ENCODE measurements at places on chromosomes 1 and 21. TPM values are rescaled to one million over a fixed set of nuclear protein-coding genes. Genes with fewer than 3 reads are reported as not detected.

- no peak for DNase-seq
Observed at GRCh38 chr1:185393815-185394214, 76.8 kb upstream of the IVNS1ABP start.

- DNase-seq: no peak
Observed at GRCh38 chr1:74480068-74480467, 32.3 kb downstream of the LRRC53 start.

DNA sequence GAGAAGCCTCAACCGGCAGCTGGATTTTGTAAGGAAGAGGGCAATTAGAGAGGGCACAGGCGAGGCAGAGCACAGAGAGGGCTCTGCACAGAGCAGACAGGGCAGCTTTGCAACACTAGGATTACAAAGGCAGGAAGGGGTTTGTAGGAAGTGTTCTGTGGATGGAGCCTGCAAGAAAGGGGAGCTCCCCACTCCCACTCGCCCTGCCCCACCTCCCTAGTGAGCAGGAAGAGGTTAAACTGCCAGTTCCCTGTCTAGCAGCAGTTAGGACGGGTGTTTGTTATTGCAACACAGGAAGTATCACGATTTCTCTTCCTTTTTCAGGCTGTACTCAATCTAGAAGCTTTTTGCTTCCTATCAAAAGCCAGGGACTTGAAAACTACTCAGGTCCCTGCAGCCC lies 63.3 kb upstream of the LRRC8D start:
- DNase-seq: peak; percentile 88

GRCh38 chr1:3030663-3031381 lies 9.6 kb downstream of the ACTRT2 start:
- DNase-seq: no peak

GRCh38 chr1:206631085-206631509 lies 4.2 kb upstream of the DYRK3 start:
- peak; percentile 93 for DNase-seq

GRCh38 chr1:54502342-54502741 lies 45.7 kb upstream of the ACOT11 start:
- no peak for DNase-seq

- DNase-seq: peak; percentile 62
Observed at GRCh38 chr1:99598738-99599411, 47.0 kb upstream of the PALMD start.

- no peak for DNase-seq
Observed at GRCh38 chr21:42490720-42491119, 5.3 kb downstream of the RSPH1 start.

- no peak for DNase-seq
Observed at GRCh38 chr1:30446508-30446907, 276.9 kb downstream of the MATN1 start.

- no peak for DNase-seq
Observed at GRCh38 chr1:171460018-171460620, 25.2 kb upstream of the PRRC2C start.

- peak; percentile 46 for DNase-seq
Observed at GRCh38 chr1:39063775-39064174, 37.6 kb downstream of the NDUFS5 start.

GRCh38 chr1:59194621-59195020 lies 102.3 kb upstream of the FGGY start:
- no peak for DNase-seq

DNA sequence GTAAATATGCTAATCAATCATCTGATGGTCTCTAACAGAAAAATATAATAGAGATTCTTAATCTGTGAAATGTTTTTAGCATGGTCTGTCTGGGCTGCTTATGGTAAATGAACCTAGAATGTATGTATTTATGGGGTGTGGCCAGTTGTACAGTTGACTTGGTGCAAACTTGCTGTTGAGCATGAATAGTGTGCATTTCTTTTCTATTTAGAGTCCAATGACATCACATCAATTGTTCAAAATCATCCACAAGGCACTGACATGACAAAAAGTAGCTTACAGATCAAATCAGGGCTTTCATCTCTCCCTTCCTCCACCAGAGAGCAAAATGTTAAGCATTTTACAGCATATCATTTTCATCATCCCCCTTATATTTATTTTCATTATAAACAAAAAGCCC lies 1010.3 kb downstream of the KCNT2 start:
- no peak for DNase-seq

DNA sequence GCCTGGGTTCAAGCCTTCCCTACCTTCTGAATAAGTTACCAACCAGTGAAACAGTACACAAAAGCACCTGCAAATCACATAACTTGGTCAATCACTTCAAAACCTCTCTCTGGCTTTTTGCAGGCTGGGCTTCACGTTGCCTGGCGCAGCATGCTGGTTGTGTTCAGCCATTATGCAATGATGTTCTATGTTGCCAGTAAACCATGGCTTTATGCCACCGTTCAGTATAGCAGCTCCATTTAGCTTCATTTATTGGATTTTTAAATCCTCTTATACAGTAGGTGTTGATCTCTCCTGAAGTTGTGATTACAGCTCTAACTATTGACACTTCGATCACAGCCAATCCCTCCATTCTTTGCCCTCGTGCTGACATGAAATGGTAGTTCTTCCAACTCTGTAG lies 233.6 kb upstream of the PTBP2 start:
- no peak for DNase-seq

GRCh38 chr21:33554982-33555344 lies 12.1 kb downstream of the SON start:
- no peak for DNase-seq

DNA sequence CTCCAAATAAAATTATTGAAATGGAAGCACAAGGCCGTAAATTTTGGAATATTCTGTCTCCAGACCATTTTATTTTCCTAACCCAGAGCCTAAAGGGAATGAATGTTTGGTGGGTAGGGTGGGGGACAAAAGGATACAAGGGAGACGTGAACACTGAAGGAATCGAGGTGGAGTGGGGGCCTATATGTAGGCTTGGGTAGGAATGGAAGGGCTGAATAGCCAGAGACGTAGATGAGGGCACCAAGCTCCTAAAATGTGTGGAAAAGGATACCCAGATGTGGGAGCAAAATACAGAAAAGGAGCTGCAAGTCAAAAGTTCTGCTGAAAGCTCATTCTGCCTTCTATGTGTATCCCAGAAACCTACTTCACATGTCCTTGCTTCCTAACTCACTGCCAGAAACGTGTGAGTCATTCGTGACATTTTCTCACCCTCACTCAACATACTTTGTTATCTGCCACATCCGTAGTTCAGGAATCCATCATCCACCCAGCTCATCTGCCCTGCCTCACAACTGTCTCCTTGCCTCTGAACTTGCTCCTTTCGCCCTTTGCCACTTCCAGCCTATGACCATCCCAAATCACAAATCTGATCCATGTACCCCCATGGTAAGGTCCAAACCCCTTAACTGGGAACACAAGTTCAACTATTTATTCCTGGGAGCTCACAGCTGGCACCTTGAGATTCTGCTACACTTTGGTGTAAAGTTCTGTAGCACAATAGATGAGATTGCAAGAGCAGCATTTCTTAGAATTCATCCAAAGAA lies 84.1 kb upstream of the PRDX6 start:
- peak; percentile 32 for DNase-seq

GRCh38 chr1:203990118-203990517 lies 82.8 kb upstream of the SOX13 start:
- DNase-seq: no peak

- peak; percentile 82 for DNase-seq
Observed at GRCh38 chr21:35051287-35051818, 2.3 kb upstream of the RUNX1 start.

- DNase-seq: no peak
Observed at GRCh38 chr1:51653127-51653526, 36.2 kb downstream of the OSBPL9 start.

DNA sequence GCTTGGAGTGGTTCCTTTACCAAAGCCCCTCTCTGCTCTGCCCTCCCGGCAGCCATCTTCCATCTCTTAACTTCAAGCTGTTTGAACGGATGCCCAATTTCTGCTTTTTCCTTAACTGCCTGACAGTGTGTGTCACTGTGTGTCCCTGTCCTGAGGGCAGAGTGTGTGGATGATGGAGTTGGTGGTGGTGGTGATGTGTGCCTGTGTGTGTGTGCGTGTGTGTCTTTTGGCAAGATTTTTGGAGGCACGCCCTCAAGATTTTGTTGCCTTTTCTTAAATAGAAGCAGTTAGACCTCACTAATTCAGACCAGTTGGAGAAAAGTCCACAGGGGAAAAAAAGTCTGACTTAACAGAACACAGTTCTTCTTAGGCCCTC lies 30.3 kb downstream of the SERTAD4 start:
- no peak for DNase-seq

- no peak for DNase-seq
Observed at GRCh38 chr1:113872219-113872935, 865 bp upstream of the PTPN22 start.

- DNase-seq: no peak
Observed at GRCh38 chr1:205124726-205125125, 2.9 kb upstream of the RBBP5 start.

- no peak for DNase-seq
Observed at GRCh38 chr1:151860504-151861187, 7.1 kb upstream of the THEM5 start.

DNA sequence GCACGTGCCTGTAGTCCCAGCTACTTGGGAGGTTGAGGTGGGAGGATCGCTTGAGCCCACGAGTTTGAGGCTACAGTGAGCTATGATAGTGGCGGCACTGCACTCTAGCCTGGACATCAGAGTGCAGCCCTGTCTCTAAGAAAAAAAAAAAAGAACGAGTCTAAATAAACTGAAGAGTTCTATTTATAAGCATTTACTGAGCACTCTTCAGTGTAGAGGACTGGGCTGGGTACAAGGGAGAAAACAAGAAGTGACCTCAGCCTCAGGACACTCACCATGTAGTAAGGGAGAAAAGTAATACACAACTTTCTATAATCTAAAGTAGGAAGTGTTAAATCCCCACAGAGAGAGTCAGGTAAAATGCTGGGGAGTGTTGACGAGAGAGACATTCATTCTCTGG lies 35.0 kb downstream of the NAV1 start:
- DNase-seq: no peak

DNA sequence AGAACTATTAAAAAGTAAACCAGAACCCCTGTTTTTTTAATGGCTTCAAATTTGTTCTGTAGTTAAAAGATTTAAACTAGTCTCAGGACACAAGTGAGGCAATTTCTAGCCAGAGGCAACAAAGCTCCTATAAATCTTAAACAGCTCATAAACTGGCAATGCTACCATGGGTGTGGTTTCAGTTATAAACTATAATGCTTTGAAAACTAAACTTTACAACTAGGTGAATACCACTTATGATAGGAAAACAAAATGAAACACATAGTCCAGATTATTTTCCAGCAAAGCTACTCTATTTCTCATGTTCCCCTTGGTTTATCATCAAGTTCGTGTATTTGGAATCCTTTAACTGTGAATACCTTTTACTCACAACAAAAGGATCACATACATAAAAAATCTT lies 282.5 kb downstream of the VAV3 start:
- DNase-seq: no peak

DNA sequence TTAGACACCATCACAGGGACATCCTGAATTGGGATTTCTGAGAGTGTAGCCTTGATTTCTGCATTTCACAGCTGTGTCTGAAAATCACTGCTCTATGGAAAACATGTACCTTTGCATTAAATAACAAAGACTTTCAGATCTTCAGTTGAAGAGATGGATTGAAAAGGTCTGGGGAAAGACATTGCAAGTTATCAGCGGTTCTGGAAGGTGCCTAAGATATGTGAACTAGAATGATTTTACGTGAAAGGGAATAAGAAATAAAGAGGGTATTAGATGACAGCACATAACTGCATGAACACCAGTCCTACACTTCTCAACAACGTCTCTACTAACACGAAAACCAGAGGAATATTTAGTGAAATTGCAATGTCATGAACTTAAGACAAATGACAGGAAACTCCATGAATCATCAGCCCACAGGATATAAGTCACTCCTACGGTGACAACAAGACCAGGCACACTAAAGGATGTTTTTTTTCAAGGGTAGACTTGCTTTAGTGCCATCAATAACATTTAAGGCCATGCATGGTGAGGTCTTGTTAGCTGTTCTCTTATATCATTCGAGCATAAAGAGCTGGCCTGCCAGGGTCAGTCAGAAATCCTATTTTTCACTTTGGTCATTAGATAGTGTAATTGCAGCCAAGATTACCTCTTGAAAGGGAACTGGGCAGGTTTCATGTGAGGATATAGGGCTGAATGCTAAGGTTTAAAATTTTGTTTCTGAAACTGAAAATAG lies 283.1 kb downstream of the GRIK1 start:
- peak; percentile 84 for DNase-seq

GRCh38 chr1:182939413-182939812 lies 13.6 kb downstream of the SHCBP1L start:
- DNase-seq: no peak

GRCh38 chr1:214208460-214208859 lies 72.5 kb upstream of the SMYD2 start:
- DNase-seq: no peak

DNA sequence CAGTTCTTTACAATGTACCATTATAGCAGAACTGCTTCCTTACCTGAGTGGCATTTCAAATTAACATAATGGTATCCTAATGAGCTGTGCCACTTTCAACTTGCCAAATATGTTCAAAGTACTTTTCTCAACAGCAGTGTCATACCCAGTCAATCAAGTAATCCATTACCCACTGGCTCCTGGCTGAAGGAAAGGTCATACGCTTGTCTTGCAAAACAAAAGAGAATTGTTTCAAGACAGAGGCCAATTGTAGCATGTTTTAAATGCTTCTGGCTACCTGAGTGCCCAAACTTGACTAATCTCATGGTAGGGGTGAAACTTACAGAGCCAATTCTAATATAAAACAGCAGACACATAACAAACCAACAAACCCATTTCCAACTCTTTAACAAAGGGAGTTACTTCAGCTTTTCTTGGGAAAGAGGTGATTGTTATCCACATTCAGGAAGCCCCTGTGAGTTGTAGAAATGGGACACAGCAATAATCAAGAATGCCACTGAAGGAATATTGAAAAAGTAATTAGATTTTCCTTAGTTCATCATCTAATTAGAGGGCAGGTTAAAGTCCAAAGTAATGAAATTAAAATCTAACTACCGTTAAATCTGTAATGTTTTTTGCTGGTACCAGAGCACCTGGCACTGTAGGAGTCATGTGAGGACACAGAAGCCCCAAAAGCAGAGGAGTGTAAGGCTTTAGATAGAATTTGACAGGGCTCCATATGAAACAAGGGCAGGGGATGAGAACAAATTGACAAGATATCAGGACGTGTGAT lies 241.9 kb downstream of the RWDD3 start:
- DNase-seq: no peak

HIVEP3 gene
- 0.93 TPM for total RNA-seq

PGLYRP3 gene
- not detected for total RNA-seq

MTFR1L gene
- 34.7 TPM for total RNA-seq

TEKT2 gene
- 0.14 TPM for total RNA-seq

LIPI gene
- not detected for total RNA-seq

ASCL5 gene
- not detected for total RNA-seq

ZNF683 gene
- not detected for total RNA-seq

Measured in dermis blood vessel endothelial cell (primary cell).